Chondrocyte (in vitro differentiated cells): ENCODE measurements at places on chromosomes 6 and 20. TPM values are rescaled to one million over a fixed set of nuclear protein-coding genes. Genes with fewer than 3 reads are reported as not detected.

Gene OR2J3
- not detected in 3 replicates for total RNA-seq

DNA sequence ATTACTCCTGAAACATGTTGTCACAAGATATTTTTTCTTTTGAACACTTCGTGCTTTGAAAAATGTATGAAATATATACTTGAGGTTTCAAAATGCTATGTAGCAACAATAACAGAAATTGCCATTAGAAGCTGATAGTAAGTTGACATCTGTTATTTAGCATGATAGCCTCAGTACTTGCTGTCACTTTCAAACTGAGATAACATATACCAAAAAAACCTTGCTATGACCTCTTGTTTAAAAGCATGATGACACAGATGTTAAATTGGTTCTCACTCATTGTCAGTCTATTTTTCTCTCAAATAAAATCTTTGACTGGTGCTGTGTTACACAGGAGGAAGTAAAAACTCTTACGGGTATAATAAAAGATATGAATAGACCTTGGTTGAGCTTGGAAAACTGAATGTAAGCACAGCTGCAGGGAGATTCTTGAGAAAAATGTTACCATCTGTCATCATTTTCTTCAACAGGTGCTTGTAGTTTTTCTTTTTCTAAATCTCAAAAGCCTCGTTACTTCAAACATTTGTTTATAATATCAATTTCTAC, 18.6 kb downstream of the MOXD1 start:
- DNase-seq = no peak

Gene SLPI
- 0.40 to 1.3 TPM in 2 of 3 replicates, not detected in the other for total RNA-seq

DNA sequence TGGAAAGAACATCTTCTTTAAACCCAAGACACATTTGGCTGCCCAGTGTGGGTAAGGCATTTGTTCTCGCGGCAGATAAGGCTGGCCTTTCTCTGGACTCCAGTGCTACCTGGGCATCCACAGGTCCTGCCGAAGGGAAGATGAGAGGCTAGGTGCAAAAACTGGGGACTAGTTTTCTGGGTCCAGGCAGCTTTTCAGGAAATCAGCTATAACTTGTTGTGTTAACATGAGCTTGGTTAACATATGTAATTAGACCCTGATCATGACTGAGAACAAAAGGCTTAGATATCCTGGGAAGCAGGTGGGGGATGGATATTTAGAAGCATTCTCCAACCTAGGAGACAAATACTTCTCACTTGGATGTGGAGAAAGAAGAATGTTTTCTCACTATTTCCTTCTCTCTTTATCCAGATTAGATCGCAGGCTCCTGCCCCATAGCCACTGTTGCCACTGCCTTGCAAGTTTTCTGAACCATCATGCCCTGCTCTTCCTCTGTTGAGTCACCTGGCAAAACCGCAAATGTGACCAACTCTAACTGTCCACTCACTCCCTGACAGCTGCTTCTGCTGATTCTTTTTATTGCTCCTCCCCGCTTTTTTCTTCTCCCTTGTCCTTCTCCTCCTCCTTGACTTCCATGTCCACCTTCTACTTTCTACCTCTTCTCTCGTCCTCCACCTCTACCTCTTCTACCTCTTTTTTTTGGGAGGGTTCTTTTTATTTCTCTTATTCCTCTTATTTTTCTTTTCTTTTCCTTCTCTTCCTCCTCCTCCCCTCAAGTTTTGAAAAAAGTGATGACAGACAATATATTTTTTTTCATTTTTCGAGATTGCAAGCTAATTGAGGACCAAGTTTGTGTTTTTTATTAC, 258.1 kb downstream of the UTRN start:
- DNase-seq = no peak

GRCh38 chr20:62663145-62664018, 21.1 kb downstream of the SLCO4A1 start:
- DNase-seq = no peak

DNA sequence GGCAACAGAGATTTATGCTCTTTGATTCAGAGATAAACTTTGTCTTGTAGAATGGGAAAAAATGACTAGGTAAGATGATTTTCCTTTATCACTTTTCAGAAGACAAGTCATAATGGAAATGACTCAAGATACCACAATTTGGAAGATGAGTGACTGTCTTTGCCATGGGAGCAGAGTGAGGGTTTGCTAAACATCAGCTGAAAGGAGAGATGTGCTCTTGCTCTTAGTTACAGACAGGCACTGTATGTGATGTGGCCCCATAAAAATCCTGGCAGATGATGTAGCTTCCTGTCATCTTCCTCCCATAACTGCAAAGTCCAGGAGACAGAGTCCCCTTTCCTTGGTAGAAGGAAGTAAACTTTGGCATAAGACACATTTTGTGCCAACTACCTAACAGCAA, 47.6 kb downstream of the BACH2 start:
- no peak for DNase-seq

Gene AURKA
- total RNA-seq = 8.7 to 10.5 TPM (median 9.6 TPM) in 3 replicates

Gene SAMD3
- 0.35 to 0.77 TPM in 2 of 3 replicates, not detected in the other for total RNA-seq

DNA sequence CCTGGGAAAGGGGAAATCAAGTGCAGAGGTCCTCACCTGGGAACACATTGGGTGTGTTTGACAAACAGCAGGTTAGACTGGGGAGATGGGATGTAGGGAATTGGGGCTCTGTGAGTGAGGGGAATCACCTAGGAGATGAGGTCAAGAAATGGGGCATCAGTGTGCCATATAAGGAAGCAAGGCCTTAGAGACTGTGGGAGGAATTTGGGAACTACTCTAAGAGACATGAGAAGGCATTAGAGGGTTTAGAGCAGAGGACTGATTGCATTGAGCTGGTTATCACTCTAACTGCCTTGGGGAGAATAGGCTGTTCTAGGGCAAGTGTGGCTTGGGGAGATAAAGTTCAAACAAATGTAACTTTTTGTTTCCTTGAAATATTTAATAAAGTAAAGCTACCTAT, 189.9 kb downstream of the EYA4 start:
- no peak for DNase-seq

Gene SERAC1
- total RNA-seq = 15.3 to 17.1 TPM (median 15.4 TPM) in 3 replicates

Gene BPIFB1
- not detected in 3 replicates for total RNA-seq

- DNase-seq = no peak
Observed at GRCh38 chr6:83852528-83853177, 507 bp upstream of the RIPPLY2 start.
